HCT116 (cell line): ENCODE measurements at places on chromosomes 7 and 10. TPM values are rescaled to one million over a fixed set of nuclear protein-coding genes. Genes with fewer than 3 reads are reported as not detected.
A peak's percentile ranks its signal among the peaks of the same experiment; 100 is the strongest.

Gene SLC16A9
- 5.9 TPM for total RNA-seq

Gene ETV1
- 23.3 TPM for total RNA-seq

GRCh38 chr7:90520484-90520883 is 51.0 kb downstream of the PTTG1IP2 start:
- H3K27ac ChIP-seq: no peak overlapping the region
- DNase-seq: peak; percentile 19
- H3K4me3 ChIP-seq: no peak overlapping the region
- H3K4me1 ChIP-seq: no peaks in the 10 kb centered on the region

Gene MYL10
- total RNA-seq: not detected

- DNase-seq: no peak
- no peaks in the 10 kb centered on the region for H3K27me3 ChIP-seq
- H3K27ac ChIP-seq: no peak overlapping the region
- no peaks in the 10 kb centered on the region for H3K4me1 ChIP-seq
- no peak overlapping the region for H3K4me3 ChIP-seq
Measured at GRCh38 chr7:2978408-2978807, 65.3 kb downstream of the CARD11 start.

Gene TBL2
- 55.0 TPM for total RNA-seq
